ENCODE measurements at places on chromosomes 12 and 14.
A peak's percentile ranks its signal among the peaks of the same experiment; 100 is the strongest.

DNA sequence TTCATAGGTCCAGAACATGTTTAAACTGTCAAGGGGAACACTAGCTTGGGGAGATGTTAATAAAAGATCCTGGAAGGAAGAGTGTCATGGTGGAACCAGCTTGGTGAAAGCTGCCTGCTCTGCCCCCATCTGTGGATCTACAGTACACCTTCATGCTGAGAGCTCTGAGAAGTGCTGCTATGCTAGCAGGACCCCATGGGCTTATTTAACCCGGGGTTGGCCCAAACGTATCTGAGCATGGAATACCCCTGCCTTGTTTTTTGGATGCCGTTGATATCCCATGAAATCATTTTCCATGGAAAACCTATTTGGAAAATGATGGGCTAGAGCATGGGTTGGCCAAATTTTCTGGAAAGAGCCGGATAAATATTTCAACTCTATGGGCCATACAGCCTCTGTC is 14.2 kb downstream of the UBE3B start:
- no peak for DNase-seq

- no peak for DNase-seq
These were observed 24.8 kb upstream of the NOVA1 start for GRCh38 chr14:26622611-26623010.

GRCh38 chr12:117098361-117099217 is 627 bp downstream of the TESC start:
- no peak for DNase-seq

DNA sequence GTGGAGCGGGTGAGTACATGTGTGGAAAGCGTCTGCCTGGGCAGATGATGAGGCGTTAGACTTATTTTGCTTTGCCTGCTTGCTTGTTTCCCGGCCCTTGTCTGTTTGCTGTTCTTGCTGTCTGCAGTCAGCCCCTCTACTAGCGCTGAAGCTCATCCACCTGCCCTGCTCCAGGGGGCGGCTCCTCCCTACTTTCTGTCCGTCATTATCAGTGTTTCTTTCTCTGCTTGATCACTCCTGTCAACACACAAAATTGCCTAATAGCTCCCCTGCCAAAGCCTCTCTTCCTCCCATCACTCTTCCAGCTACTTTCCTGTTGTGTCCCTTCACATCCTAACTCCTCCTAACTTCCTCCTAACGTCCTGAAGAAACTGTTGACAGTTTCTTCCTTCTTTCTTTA is 34.9 kb upstream of the GALNT8 start:
- no peak for DNase-seq

DNA sequence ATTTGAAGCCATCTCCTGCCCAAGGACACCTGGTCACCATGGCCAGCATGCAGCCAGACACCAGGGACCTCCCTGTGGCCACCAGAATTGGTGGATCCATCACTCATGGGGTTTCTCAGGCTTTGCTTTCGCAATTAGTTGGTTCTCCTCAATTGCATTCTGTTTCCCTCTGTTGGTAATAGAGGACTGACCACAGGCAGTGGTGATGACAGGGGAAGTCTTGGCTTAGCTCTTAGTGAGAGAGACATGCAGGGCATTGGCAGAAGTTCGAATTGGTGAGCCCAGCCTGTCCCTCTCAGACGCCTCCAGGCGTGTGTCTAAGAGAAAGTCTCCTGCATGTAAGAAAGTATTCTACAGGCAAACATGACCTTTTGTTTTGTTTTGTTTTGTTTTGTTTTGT is 21.3 kb downstream of the HCAR2 start:
- no peak for DNase-seq

- DNase-seq: no peak
These were observed 51.3 kb upstream of the STXBP6 start for GRCh38 chr14:25101276-25101675.

DNA sequence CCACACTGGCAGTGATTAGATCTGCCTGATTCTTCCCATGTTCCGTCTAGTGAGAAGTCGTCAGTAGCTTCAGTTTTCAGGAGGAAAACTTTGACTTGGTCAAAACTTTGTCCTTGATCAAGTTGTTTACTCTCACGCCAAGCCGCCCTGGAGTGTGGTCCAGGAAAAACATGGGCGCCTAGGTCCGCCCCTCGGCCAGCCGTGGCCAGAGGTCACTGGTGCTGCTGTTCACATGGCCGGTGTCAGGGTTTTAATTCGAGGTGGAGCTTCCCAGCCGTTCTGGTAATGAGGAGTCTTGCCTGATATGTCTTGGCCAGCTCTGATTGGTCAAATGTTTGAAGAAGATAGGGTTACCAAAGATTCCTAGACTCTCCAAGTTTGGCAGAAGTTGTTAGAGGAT is 71.5 kb downstream of the PPP2R5C start:
- no peak for DNase-seq

GRCh38 chr12:114625294-114625851 is 58.6 kb downstream of the TBX3 start:
- peak; percentile 4 for DNase-seq

DNA sequence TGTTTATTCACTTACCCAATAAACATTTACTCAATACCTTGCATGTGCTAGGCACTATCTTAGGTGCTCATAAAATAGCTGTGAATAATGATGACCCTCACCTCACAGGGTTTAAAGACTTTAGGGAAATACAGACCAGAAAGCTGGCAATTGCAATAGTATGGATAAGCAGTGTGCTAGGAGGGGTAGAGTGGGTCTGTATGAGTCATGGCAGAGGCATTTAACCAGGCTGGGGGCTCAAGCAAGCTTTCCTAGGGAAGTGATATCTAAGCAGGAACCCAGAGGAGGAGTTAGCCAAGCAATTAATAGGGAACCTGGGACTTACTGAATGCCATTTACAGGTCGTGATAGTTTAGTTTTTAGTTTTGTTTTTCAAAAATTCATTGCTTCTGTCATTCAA is 123.9 kb upstream of the CCDC198 start:
- no peak for DNase-seq

GRCh38 chr14:23910101-23910875 is 43.3 kb upstream of the DHRS4 start:
- no peak for DNase-seq

DNA sequence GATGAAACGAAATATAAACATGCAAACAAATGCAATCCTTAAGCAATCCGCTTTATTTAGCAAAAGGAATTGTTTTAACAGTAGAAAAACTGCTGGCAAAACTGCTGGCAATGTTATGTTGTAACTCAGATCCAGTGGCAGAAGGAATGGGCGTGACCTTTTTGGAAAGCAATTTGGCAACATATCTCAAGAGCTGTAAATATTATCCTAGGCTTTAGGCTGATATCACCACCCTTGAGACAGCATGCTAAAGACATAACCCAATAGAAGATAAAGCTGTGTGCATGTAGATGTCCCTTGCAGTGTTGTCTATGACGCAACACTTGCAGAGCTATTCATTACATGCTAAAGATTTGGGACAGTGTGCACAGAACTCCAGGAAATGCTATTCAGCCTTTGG is 138.5 kb downstream of the DICER1 start:
- no peak for DNase-seq

GRCh38 chr12:108729612-108730364 is 1.5 kb downstream of the CORO1C start:
- DNase-seq: no peak

GRCh38 chr12:104775731-104776231 is 182.3 kb downstream of the SLC41A2 start:
- DNase-seq: no peak

- DNase-seq: no peak
These were observed 105.3 kb upstream of the RTL1 start for GRCh38 chr14:101008631-101009336.

DNA sequence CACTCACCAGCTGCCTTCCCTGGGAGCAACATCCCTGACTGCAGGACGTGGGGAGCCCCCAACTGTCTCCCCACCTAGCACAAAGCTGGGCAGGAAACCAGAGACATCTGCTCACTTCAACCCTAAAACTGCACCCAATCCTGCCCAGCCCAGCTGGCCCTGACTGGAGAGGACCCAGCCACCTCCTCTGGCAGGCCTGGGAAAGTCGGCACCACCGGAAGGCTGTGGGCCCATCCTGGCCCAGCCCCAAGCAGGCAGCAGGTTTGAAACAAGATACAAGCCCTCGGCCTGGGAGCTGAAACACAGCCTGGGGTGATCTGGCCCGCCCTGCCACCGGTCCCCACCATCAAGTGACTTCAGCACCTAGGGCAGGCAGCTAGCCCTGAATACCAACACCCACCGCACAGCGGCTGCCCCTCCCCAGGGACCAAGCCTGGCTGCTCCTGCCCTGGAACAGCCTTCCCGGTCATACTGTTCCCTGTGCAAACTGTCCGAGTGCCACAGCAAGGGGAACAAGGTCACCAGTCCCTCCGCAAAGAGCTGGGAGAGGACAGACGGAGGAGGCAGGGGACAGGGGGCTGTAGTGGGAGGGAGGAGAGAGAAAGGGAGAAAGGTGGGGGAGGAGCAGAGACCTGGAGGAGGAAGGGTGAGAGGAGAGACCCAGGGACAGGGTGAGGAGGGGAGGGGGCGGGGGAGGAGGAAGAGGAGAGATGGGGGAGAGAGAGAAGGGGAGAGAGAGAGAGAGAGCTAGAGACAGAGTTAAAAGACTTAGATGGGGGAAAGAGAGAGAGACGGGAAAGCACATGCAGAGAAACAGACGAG is 115.7 kb downstream of the RFLNA start:
- DNase-seq: no peak

- no peak for DNase-seq
These were observed 237.9 kb downstream of the IPO8 start for GRCh38 chr12:30457621-30458289.

DNA sequence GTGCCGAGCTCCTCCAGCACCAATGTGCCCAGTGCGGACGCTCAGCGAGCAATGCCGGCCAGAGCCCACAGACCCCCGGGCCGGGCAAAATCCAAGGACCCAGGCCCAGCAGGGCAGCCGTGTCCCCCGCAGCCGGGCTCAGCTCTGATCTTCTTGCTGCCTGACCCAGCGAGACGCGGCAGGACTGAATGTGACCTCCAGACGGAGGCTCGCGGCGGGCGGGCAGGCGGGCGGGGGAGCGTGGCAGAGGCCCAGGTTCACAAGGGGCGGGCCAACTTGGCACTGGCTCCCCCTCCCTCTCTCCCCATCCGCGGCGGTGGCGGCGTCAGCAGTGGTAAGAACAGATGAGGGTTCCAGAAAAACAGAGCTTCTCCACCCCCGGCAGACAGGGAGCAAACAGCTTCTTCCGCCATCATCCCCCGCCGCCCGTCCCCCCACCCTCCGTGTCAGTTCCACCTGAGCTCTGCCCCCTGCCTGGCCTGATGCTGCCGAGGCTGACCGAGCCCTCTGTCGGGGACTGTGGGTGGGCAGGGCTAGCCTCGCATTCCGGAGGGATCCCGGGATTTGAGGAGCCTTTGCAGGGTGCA is 94.3 kb downstream of the RFLNA start:
- DNase-seq: peak; percentile 22

- no peak for DNase-seq
These were observed 175.8 kb downstream of the PAWR start for GRCh38 chr12:79514730-79515529.

DNA sequence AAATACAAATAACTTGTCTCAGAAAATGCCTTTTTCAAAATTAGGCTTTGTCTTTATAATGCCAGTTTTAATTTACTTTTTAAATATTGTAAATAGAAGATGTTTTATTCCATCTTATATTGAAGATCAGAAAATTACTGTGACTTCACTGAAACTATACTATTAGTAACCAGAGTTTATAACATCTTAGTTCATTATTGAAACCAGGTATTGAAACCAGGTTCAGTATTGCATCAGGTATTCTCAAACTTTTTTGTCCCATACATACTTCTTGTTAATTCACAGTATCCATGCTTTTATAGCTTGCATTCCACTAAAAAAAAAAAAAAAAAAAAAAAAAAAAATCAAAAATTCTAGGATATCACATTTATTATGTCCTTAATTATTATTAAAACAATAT is 227.5 kb downstream of the GXYLT1 start:
- no peak for DNase-seq

GRCh38 chr12:28543021-28543890 is 353.0 kb downstream of the CCDC91 start:
- DNase-seq: no peak

- no peak for DNase-seq
These were observed 65.1 kb upstream of the SLCO1B1 start for GRCh38 chr12:21065845-21066244.

Measured in stimulated activated CD4-positive, alpha-beta T cell treated with anti-CD3 and anti-CD28 coated beads, Interleukin-1b, Interleukin-23, amount 100 ng/mL, for 1 hour (primary cell).